ENCODE measurements at places on chromosomes 5 and 9.

DNA sequence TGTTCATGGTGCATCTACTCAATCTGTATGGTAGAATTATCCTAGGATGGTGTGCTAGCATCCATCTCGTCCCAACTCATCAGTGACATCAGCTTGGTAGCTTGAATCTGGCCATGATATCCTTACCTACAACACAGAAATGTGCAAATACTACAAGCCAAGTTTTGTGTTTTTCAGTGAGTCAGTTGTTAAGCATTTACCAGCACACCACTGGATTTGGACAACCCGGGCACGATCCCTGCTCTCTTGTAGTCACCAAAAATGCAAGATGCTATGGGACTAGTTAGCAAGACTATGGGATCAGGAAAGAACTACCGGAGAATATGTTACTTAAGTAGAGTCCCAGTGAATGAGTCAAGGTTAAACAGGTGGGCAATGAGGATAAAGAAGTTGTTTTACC is 32.1 kb upstream of the ZNF354B start:
- no peak for DNase-seq

GRCh38 chr5:143488381-143488780 is 84.9 kb upstream of the NR3C1 start:
- DNase-seq, result no peak

DNA sequence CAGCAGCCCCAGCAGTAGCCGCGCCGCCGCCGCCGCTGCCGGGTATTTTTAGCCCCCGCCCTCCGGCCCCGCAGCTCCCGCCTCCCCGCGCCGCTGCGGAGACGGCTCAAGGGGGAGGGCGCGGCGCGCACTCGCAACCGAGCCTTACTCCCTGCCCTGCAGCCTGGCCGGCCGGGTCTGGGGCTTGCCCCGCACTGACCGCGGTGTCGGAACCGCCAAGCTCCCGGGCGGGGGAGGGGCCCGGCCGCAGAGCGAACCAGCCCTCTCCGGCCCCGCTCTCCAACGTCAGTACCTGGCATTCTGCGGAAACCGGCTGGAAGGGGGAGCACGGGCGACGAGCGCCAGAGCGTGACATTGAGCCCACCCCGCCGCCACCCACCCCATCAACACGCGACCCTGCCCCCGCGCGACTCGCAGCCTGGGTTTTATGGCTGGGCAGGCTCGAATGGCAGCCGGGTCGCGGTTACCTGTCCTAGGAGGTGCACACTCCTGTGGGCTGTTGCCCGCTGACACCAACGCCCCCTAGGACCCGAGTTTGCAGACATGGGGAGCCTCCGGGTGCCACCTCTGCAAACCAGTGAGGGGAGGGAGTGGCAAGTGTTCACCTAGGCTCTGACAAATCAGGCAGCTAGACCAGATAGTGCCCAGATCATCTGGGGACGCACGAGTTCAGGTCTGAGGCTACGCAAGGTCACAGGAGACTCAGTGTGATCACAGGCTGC is at the start of gene ACSL6:
Gene ACSL6 (minus strand): TSS at position 37 of the 722 bp plus-strand sequence. CDS start 105 bp downstream, outside the sequence.
- no peak for DNase-seq

- no peak for DNase-seq
These were observed 554 bp downstream of the JAK2 start for GRCh38 chr9:4985386-4986266.

GRCh38 chr5:180436936-180437335 is 57.2 kb upstream of the CNOT6 start:
- DNase-seq, result no peak

- DNase-seq, result no peak
These were observed 141.1 kb upstream of the LRRTM2 start for GRCh38 chr5:139016186-139016585.

DNA sequence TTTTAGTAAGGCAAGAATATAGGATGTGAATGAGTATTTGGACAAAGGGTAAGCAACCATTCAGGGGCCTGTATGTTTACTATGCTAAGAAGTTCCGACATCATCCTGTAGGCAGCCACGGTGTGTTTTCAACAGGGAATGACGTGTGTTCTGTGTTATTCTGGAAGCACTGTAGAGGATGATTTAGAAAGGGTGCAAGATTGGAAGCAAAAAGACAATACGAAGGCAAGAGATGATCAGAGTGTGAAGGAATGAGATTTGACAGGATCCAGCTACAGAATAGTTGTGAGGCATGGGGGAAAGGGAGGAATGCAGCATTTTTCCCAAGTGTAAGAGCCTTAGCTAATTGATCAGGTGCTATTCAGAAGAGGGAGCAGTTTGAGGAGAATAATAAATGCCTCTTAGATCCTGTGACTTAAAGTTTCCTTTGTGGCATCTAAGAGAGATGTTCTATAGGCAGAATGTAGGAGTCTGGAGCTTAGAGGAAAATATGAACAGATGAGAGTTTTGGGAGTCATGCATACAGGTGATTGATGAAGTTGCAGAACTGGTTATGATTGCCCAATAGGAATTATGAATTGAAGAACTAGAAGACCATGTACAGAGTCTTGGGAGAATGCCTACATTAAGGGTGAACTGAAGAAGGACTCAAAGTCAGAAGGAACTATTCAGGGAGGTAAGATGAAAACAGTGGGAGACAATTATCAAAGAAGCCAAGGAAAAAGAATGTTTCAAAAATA is 2.5 kb downstream of the SMC5 start:
- DNase-seq, result no peak

GRCh38 chr9:89877051-89878002 is 272.5 kb downstream of the GADD45G start:
- DNase-seq, result no peak

DNA sequence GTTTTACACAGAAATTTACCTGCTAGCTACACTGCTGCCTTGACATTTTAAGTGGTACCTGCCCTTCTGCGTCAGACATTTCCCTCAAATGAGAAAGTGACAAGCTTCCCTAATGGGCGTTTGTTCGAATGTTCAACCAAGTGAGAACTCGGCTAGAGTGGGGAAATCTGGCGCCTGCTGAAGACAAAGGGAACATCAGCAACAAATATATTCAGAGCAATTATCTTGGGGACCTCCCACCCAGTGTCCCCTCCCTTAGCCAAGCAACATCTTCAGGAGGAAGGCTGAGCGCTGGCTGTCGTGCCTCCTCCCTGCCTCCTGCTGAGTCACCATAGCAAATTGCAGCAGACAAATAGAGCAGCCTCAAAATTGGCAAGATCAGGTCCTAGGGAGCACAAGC is 57.1 kb downstream of the MFAP3 start:
- DNase-seq, result no peak

DNA sequence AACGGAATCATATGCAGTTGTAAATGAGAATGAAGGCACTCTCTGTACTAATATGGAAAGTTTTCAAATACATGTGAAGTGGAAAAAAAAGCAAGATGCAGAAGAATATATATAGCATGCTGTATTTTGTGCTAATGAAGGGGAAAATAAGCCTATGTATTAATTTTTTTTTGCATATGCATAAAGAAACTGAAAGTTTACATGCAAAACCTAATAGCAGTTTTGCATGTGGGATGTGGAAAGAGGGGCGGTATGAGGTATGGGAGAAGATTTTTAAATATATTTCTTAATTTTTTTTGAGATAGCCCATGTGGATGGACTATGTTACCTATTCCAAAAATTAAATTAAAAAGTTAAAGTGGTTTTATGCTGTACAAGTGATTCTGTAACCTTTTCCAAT is 83.7 kb upstream of the IL12B start:
- no peak for DNase-seq

DNA sequence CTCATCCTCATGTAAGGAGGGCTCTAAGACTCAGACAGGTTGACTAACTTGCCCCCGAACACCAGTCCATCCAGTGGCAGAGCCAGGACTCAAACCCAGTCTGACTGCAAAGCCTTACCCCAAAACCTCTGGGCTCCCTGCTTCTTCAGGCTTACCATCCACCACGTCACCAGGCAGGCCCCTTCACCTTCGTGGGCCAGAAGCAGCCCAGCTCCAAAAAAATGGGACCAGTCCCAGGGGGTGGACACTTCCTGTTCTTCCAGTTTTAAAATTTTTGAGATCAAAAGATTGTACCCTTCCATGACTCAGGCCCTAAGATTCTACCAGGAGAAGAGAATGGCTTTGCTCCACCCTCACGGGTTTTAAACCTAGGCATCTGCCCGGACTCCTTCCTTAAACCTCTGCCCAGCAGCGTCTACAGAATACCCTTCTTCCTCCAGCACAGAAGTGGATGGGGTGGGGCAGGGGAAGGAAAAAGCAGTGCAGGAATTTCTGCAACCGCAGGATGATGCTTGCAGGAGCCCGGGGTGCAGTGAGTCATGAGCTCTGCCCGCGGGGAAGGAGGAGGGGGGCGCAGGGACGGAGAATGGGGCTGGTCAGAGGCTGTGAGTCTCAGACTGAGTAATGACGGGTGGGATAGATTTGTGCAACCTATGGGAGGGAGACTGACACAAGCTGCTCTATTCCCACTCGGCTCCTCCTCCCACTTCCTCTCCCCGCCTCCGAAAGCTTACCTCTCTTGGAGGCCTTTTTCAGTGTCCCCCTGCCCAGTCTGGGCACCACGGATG is 50.4 kb upstream of the STXBP1 start:
- no peak for DNase-seq

DNA sequence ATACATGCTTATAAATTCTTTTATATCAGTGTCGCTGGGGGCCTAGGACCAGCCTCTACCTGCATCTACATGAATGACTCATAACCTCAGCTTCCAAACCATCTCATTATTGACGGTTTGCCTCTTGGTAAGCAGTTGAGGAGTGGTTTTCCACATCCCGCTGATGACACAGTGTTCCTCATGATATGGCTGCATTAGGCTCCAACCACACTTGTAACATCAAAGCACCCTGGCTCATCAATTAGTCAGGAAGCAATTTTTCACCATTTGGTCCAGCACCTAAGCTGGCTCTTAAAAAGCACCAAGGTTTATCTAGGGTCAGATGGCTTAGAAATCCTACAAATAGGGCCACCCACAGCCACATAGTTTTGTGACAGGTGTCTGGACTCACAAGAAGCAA is 402.4 kb downstream of the ARHGEF28 start:
- DNase-seq, result no peak

DNA sequence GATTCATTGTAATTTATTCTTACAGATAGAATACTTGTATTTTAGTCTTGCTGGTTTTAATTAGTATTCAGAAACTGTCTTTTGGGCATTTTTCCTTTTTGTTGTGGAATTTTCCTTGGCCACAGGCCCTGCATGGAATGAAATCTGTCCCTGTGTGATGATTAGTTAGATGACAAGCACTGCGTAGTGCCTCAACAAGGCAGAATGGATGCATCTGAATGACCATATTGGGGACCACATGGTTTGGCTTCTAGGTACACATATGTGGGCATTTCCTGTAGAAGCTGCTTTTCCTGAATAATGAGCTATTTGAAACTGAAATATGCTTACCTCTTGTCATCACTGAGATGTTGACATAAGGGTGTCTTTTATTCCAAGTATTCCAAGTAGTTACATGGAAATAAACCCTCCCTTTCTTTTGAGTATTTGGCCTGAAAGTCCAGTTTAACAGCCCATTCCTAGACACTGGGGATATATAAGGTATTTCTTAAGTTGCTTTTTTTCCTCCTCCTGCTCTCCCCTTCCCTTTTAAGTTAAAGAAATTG is 147.3 kb downstream of the YTHDC2 start:
- DNase-seq, result no peak

GRCh38 chr5:159819591-159820411 is 96.5 kb upstream of the ADRA1B start:
- DNase-seq, result no peak

DNA sequence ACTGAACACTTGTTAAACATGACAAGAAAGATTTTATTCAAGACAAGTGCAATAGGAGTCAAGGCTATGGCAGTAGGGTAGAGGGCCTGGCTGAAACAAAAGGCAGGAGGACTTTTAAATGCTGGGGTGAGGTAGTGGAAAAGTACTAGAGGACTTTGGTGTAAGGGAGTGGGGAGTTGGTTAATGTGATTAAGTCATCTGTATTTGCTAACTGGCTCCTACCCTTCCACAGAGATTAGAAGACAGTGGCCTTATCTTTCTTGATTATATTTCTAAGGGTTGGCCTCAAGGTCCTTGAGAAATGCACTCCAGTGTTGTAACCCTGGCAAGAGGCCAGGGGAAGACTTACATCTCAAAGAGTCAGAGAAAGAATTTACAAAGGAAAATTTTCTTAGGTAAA is 160.2 kb upstream of the FTMT start:
- no peak for DNase-seq

- no peak for DNase-seq
These were observed 562.2 kb downstream of the HTR1A start for GRCh38 chr5:63400079-63400478.

DNA sequence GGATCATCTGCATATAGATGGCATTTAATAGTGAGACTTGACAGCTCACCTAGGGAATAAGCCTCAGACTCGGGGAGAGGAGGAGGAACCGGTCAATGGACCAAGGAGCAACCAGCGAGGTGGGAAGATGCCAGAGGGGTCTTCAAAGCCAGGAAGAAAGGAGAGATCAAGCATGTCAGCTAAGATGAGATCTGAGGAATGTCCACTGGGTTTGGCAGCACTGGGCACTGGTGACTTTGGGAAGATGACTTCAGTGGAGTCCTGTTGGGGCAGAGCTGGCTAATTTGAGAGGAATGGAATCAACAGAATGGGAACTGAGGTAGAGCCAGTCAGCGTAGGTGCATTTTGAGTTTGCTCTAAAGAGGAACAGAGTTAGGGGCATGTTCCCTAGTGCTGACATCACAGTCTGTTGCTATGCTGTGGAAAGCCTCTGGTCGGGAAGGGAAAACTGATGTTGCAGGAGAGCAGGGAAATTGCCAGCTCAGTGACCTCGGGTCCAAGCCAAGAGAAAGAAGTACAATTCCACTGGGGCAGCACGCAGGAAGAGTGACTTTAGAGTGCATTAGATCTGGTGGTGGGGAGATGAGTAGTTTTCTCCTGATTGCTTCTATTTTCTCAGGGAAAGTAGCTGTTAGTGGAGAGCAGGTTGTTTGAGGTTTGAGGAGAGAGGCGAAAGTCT is 56.9 kb downstream of the ZNF618 start:
- no peak for DNase-seq

GRCh38 chr5:28734396-28734795 is 1696.0 kb upstream of the CDH9 start:
- DNase-seq, result no peak

DNA sequence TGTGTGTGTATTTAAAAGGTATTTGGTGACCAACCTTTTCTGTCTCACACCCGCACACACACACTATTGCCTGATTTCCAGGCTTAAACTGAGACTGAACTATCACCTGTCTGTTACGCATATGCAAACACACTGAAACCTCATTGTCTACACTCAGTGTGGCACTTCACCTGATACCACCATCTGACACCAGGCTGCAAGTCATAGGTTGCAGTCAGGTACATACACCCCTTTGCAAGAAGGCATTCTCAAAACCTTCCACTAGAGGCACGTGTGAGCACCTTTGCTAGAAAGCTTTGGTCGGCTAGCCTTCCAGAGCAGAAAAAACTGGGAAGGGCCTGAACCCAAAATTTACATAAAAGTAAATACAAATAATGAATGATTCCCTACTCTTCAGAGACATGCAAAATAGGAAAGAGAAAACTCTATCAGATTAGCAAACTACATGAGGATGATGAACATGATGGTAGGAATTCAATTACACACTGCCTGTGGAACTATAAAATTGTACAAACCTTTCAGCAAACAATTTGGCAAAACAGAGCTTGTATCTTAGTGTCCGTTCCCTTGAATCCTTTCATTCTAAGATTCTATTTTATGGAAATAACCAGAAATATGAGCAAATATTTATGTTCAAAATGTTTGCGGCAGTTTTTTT is 5.9 kb upstream of the FOXD1 start:
- no peak for DNase-seq

- DNase-seq, result no peak
These were observed 384.2 kb upstream of the RPS23 start for GRCh38 chr5:82662340-82662739.

- DNase-seq, result no peak
These were observed 613.0 kb upstream of the WWC1 start for GRCh38 chr5:167678481-167678880.

Data from stimulated activated CD4-positive, alpha-beta T cell treated with anti-CD3 and anti-CD28 coated beads, Interleukin-4, amount 100 ng/mL, for 48 hours (primary cell).